ENCODE measurements at places on chromosomes 3 and 15.

GRCh38 chr15:97078591-97078990, 748.1 kb downstream of the NR2F2 start:
- DNase-seq: no peak

- DNase-seq: no peak
Measured at GRCh38 chr3:106305882-106306435, 437.1 kb upstream of the CBLB start.

DNA sequence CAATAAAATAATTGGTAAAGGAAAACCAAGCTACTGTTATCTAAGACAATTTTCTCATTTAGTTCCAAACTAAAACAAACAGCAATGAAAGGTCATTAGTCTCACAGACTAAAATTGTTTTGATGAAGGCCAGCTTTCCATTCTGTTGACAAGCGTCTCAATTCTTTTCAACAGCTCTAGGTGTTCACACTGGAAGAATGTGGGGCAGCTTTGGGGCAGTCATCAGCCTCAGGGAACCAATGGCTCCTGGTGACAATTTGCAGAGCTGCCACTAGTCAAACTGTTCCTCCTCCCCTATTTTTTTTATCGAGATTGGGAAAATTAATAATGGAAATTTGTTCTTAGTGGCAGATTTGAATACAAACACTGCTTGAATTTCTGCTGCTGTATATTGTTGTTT, 104.2 kb downstream of the MEIS2 start:
- DNase-seq: no peak

DNA sequence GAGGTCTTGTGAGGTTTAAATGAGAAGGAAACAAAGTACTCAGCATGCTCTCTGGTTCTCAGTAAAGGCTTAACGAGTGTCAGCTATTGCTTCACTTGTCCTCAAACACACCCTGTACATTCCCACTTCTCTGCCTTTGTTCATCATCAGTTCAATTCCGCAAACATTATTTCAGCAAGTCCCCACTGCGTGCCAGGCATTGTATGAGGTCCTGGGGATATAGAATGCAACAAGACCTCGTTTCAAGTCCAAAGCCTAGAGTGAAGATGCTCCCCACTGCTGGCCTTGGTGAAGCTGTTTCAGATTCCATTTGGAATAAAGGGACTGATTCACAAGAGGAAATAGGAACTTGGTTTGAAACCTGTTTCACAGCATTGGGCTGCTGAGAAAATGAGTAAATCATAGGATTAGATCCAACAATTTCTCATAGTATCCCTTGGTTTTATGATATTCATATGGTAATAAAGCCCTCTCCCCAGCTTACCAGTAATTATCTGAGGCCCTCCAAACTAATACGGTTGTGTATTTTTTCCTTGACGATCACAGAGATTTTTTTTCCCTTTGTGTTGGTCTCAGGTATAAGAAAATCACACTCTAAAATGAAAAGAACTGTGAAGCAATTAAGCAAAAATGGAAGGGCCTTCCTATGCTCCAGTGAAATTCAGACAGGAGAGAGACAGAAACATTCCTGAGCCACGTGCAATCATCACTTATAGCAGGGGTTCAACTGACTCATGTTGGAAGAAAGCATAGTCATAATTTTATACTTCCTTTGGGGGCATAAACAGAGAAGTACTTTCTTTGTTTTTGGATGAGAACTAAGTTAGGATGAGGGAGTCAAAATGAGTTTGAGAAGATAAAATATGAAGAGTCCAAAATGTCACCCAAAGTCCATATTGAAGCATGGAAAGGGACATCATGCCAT, 258.6 kb downstream of the RORA start:
- no peak for DNase-seq

- no peak for DNase-seq
Measured at GRCh38 chr3:183151086-183151485, 11.4 kb downstream of the LAMP3 start.

GRCh38 chr3:10557781-10558373, 52.5 kb upstream of the ATP2B2 start:
- DNase-seq: no peak

GRCh38 chr15:80204231-80204630, 47.8 kb downstream of the CTXND1 start:
- DNase-seq: no peak

DNA sequence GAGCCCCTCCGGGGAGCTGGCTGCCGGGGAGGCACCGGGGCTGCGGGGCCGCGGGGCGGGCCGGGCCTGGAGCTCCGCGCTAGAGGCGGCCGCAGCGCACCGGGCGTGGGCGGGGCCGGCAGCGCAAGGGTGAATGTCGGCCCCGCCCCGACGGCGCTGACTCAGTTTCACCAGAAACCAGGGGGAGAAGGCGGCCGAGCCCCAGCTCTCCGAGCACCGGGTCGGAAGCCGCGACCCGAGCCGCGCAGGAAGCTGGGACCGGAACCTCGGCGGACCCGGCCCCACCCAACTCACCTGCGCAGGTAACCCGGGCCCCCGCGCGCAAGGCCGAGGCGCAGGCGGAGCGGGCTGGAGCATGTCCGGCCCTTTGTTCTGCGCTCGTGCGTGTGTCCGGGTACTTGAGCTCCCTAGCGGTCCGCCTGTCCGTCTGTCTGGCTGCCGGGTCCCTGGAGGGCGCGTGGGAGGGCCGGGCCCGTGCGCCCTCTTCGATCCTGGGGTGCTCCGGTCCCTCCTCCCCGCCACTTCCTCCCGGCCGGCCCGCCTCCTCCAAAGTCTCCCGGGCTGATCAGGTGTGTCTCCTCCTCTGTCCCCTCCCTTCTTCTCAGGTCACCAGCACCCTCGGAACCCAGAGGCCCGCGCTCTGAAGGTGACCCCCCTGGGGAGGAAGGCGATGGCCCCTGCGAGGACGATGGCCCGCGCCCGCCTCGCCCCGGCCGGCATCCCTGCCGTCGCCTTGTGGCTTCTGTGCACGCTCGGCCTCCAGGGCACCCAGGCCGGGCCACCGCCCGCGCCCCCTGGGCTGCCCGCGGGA, at the start of gene SPINT1:
TSS of gene SPINT1 (plus strand) at position 164 of the 811 bp plus-strand sequence. CDS start at position 671, 507 bp downstream.
- no peak for DNase-seq

DNA sequence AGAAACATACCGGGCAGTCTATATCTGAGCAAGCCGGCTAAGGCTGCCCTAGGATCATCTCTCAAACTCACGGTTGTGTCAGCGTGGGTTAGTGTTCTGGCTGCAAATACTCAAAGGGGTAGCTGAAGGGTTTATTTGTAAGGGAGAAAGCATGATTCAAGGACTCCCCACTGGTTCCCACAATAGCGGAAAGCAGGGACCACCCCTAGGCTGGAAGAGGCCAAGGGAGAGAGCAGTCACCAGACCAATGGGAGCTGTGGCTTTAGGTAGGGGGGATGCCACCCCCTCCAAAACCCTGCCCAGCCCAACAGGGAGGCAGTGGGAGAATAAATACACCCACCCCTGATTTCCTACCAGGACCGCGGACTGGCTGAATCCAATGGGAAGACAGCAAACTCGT, 7.3 kb upstream of the LMCD1 start:
- no peak for DNase-seq

DNA sequence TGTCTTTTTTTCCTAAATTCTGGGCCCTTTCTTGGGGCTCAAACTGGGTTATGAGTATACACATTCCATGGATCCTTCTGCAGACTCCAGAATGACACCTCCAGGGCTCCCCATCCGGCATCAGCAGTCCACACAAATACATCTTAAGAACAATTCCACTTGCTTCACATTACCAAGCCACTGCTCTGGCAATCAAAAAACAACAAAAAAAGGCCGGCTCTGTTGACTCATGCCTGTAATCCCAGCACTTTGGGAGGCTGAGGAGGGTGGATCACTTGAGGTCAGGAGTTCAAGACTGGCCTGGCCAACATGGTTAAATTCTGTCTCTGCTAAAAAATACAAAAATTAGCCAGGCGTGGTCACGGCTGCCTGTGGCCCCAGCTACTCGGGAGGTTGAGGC, 49.9 kb upstream of the LPP start:
- no peak for DNase-seq

DNA sequence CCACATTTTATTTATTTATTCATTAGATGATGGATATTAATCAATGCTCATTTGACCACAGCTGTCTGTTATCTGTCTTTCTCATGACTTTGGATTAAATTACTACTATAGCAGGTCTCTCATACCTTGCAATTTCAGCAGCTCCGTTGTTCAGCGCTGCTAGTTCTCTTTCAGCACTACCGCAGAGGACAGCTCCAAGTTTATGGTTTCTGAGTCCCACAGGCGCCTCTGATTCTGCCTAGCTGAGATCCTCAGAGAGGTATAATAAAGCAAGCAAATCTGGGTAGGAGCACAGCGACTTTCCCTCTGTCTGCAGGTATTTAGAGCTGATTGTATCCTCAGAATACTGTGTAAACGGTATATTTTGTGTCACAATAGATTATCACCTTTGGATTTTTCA, 204.9 kb downstream of the CNTN4 start:
- no peak for DNase-seq

- no peak for DNase-seq
Measured at GRCh38 chr15:66328771-66329170, 27.7 kb downstream of the TIPIN start.

DNA sequence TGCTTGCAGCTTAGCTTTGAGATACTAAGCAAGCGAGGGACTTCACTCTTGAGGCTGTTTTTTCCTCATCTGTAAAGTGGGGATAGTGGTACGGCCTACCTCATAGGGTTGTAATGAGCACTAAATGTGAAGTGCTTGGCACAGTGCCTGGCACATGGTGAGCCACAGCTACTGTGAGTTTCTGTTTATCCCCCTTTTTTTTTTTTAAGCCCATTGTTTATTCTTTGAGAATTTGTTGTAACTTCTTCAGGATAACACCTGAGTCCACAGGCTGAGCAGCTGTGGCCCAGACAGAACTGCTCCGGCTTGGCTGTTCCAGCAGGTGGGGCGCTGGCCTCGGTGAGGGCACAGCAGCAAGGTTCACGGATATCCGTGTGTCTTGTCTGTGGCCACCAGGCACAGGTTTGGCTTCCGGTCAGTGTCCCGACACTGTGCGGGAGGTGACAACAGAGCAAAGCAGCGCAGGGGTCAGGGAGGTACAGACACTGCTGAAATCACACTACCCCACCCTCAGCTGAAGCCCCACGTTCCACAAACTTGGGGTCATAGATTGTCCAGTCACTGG, 7.3 kb upstream of the ISG20 start:
- DNase-seq: no peak

GRCh38 chr3:113985541-113985940, 37.7 kb downstream of the ZDHHC23 start:
- DNase-seq: no peak

- DNase-seq: no peak
Measured at GRCh38 chr15:51298620-51299019, 39.8 kb downstream of the CYP19A1 start.

DNA sequence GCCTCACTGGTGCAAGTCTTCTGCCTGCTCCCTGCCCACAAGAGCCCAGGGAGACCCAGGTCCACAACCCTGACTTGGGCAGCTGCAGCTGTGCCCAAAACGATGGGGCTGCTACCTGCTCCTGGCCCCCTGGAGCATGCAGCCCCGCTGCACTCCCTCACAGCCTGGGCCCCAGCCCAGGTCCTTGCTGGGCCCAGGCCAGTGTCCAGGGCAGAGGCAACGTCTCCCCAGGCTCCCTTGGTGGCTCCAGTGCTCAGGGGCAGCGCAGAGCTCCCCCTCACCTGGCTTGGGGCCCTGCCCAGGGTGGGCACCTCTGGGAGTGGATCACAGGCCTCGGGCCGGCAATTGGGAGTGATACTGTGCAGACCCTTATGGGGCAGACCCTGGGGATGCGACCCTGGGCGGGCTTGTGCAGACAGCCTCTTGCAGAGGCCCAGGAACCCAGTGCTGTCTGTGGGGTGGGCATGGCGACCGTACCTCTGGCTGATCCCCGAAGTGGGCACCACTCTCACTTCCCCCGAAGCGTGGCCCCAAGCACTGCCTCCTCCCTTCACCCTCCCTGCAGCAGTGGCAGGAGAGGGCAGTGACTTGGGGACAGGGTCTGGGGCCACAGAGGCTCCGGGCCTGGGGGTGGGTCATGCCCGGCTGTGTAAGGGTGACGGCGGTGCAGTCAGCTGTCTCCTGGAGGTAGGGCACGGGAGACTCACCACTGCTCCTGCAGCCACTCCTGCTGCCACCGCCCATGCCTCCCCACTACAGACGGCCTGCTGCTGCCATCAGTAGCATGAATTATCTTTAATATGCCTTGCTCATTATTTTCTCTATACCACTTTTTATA, 255.9 kb downstream of the DOCK3 start:
- no peak for DNase-seq

- no peak for DNase-seq
Measured at GRCh38 chr3:190178779-190179178, 58.1 kb upstream of the P3H2 start.

- DNase-seq: no peak
Measured at GRCh38 chr3:95350049-95350448, 1287.2 kb downstream of the NSUN3 start.
